ENCODE measurements at places on chromosomes 5 and 9.

DNA sequence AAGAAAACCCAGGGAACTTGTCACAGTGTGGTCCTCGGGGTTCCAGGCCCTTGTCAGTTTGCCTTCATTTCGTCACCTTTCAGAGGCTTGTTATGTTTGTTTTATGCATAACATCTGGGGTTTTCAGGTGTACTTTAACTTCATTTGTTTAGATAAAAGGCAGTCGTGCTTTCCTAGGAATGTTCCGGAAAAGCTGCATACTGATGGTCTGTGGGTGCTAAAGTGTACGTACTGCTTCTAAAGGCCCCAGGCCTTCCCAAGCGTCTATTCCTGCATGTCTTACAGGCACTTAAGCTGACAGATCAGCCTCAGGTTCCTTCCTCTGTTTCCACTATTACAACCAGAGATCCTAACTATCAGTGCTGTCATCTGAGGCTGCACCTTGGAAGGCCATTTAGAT lies 95.6 kb upstream of the ANKH start:
- no peak for DNase-seq

DNA sequence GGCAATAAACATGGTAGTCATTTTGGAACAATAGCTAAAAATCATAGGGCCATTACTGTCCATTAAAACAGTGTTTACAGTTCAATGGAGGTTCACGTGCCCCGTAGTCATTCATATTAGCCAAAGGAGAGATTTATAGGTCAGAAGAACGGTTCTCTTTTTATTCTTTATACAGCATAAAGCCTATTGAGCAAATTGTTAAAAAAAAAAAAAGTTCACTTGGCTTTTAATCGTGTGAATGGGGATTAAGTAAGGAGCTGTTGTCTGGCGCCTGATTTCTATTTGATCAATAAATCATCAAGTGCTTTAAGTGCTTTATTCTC lies 69.1 kb upstream of the TBCA start:
- no peak for DNase-seq

GRCh38 chr9:17963498-17963897 lies 384.6 kb downstream of the SH3GL2 start:
- no peak for DNase-seq

DNA sequence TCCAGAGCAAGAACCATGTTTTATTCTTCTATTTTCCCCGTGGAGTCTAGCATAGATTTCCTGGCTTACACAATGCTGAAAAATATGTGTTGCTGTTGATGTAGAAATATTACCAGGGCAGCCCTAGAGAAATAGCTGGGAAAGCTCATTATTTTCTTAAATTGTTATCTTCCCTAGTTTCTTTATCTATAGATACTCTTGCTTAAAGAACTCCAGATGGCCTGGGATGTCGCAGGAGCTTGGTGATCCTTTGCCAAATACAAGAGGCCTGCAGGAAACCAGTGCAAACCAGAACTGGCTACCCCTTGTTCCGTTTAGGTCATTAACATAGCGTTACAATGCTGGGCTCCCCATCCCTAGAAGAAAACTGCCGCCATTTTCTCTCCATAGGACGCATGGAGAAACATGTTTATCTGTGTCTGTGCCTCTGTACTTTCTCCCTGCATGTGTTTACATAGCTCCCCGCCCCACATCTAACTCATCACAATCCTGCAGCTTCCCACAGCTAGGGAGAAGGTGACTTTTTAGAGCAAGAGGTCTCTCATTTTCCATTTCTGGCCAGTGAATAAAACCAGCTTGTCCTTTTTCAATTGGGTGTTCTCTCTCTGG lies 6.4 kb downstream of the PRLR start:
- DNase-seq = no peak

GRCh38 chr9:137373611-137373980 lies 49.4 kb downstream of the EXD3 start:
- no peak for DNase-seq

- no peak for DNase-seq
These were observed 138.8 kb downstream of the ADAMTS16 start for GRCh38 chr5:5278815-5279381.

GRCh38 chr5:112436144-112436543 lies 17.1 kb upstream of the EPB41L4A start:
- DNase-seq = no peak

DNA sequence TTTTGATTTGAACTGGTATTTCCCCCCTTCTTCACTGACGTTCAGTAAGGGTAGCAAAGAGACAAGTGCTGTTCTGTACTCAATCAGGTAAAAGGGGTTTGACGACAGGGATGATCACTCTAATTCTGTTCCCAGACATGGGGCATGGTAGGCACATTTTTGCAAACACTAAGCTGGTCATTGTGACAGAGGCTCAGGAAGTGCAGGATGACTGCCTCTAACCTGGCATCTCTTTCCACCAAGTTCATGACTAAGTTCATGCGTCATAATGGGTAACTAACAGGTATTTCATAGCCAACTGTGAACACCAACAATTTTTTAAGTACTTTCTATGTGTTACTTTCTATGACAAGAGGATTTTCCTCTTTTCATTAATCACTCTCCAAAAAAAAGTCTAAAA lies 166.5 kb downstream of the MAPKAP1 start:
- no peak for DNase-seq

- no peak for DNase-seq
These were observed 183.4 kb upstream of the KLF9 start for GRCh38 chr9:70597886-70598285.

Measured in CD4-positive, alpha-beta T cell treated with Interleukin-17A for 1 hour (primary cell).